ENCODE measurements at places on chromosomes 11 and 22.
A peak's percentile ranks its signal among the peaks of the same experiment; 100 is the strongest.

DNA sequence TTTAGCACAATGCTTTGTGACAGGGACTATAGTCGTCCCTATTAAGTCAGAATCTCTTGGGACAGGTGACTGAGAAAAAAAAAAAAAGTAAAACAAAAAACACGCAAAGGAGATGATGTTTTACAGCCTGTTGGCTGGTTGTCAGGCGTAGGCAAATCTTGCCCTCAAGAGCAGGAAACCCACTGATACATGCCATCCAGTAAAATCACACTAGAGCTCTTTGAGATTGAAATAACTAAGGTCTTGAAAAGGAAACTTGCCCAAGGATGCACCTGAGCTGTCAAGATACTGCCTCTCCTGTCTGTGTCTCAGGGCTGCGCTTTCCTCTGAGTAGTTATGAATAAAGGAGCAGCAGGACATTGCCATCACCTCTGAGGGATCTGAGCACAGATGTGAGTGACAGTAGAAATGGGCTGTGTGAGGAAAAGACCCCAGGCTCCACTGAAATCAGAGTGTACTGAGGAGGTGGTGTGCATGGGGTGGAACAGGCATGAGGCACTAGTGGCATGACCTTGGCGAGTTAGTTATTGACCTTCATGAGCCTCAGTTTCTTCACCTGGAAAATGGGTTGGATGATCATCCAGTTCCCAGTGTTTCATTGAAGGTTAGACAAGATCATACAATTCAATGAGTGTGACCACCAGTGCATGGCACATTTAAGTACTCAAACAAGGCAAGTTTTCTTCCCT is 23.3 kb downstream of the MICAL2 start:
- no peak for DNase-seq

DNA sequence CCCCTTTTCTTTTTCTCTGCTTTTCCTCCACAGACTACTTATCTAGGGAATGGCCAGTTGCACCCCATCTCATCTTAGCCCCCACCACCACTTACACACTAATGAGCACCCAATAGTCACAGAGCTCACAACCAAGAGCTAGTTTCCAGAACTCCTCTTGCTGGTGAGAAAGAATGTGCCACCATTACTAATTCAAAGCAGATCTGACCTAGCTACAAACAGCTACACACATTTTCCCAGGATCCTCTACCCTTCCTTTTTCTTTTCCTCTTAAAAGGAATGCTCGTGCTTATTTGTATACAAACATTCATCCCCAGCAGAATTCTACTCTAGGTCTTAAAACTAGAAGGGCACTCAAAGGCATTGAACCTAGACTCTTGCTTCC is 136.8 kb downstream of the CD44 start:
- no peak for DNase-seq

GRCh38 chr11:114019046-114019445 is 40.5 kb upstream of the ZBTB16 start:
- no peak for DNase-seq

- no peak for DNase-seq
Measured at GRCh38 chr11:100757646-100758045, 70.6 kb downstream of the ARHGAP42 start.

DNA sequence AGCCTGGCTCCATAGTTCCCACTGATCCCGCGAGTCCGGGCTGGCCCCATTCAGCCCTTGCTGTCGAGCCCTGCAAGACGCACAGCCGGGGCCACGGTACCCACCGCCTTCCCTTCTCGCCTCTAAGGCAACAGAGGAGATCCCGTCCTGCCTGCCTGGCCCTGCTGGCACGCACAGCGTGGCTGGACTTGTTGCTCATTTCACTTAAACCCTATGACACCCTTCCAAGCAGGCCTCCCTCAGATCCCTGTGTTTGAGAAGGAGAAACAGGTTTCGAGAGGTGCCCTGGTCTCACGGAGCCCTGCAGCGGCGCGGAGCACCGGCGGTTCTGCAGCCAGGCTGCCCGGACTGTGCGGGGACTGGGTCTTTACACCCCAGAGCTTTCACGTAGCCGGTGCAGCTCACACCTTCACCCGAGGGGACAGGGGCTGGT is 1048.4 kb downstream of the BRD1 start:
- DNase-seq, result no peak

- DNase-seq, result peak; percentile 49
Measured at GRCh38 chr11:108672113-108672512, 7.2 kb downstream of the DDX10 start.

DNA sequence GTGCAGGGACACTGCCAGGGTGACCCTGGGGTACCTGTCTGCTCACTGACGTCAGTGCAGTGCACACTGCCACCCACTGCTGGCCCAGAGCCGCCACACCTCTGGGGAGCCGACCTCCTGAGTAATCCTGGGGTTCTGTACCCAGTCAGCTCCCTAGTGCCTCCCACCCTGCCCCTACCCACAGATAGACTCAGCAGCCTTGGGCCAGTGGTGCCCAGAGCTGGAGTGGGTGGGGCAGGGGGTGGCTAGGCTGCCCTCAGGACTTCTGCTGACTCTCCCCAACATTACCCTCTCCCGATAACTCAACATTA is 5.8 kb downstream of the NRXN2 start:
- DNase-seq, result no peak

- DNase-seq, result no peak
Measured at GRCh38 chr11:74212533-74212932, 41.4 kb downstream of the PPME1 start.

GRCh38 chr11:20762980-20763379 is 93.6 kb downstream of the NELL1 start:
- no peak for DNase-seq

DNA sequence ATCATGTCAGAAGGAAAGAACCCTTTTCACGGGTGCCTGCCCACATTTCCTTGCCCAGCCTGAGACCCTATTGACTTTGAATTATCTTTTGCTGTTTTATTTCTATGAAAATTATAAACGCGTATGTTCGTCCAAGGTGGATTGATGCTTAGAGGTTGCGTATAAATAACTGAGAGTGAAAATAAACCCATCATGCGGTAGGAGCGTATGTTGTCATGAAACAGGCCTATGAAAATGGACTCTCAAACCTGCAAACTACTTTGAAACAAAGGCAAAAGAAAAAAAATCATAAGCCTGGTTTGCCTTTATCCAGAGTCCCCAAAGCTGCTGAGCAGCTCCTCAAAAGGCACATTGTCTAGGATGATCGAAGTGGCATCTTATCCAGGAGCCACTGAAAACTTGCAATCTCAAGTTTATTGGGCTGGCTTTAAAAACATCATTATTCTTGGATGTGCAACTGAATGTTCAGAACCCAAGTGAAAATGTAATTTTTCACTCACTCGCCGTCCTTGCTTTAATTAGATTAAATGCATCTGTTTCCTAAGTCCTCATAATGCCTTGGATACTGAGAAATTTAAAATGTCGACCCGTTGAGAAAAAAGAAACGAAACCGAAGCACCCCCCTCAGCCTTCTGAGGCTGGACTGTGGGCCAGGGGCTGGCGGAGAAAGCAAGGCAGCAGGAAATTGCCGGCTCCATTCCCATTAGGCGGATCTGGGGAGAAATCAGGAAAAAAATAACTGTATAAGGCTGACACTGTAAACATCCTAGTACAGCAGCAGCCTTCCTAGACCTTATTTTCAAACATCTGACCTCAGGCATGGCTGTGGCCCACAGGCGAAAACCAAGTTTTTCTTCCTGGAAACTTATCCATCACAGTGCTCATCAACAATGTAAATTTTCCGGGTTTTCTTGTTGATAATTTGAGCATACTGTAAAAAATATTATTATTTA is 82.9 kb upstream of the PPARA start:
- DNase-seq, result peak; percentile 65

- peak; percentile 18 for DNase-seq
Measured at GRCh38 chr11:72224564-72225410, at the start of gene INPPL1. Gene INPPL1, plus strand, starts transcription at chr11:72224767. Its CDS starts 218 bp downstream, at chr11:72224985.

GRCh38 chr22:22988150-22988549 is 82.2 kb upstream of the GNAZ start:
- DNase-seq, result no peak

DNA sequence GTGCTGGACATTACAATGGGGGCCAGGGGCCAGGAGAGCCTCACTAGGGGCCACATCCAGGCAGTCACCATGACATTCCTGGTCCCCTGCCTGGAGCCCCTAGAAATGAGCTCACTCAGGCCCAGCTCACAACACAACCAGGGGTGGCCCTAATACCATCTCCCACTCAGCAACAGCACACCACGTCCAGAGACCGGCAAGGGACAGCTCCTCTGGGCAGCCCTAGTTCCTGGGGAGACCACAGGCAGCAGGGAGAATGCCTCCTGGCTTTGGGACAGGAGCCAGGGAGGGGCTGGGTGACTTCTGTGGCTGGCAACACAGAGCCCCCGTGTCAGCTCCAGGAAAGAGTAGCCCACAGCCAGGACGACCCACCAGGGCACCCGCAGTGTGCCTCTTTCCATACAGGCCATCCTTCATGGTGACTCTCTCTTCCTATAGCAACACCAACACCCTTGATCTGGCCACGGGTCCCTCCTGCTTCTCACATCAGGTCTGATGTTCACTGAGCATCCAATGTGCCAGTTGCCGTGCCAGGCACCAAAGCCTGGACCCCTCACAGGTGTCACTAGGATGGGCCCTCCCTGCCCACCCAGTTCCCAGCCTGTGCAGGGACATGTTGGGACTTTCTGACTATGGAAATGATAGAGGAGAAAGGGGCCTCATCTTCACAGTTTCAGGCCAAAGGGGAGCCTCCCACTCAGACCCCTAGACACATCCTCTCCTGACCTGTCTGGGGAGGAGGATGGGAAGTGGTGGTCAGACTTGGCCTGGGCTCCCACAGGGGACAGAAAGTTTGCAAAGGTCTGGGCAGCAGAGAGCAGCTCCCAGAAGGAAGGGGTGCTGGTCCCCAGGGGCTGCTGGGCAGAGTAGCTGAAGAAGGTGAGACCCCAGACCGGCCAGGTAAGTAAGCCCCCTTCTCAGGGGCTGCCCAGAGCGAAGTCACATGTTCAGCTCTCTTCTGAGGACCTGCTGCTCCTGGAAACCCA is 43.2 kb downstream of the IGLL5 start:
- DNase-seq, result no peak

DNA sequence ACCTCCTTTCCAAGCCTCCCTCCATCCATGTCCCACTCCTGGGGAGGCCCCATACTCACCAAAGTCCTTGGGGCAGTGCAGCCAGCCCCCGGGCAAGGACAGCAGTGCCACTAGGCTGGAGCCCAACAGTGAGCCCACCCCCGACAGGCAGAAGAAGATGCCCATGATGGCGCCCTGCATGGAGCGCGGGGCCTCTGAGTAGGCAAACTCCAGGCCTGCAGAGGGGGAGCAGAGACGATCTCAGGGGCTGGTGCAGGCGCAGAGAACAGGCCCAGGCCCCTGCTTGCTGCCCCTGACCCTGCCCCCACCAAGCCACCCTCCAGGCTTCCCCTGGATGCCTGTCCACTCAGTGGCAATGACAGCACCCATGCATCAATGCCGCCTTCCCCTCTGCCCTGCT is 13.6 kb downstream of the TMEM132A start:
- no peak for DNase-seq

DNA sequence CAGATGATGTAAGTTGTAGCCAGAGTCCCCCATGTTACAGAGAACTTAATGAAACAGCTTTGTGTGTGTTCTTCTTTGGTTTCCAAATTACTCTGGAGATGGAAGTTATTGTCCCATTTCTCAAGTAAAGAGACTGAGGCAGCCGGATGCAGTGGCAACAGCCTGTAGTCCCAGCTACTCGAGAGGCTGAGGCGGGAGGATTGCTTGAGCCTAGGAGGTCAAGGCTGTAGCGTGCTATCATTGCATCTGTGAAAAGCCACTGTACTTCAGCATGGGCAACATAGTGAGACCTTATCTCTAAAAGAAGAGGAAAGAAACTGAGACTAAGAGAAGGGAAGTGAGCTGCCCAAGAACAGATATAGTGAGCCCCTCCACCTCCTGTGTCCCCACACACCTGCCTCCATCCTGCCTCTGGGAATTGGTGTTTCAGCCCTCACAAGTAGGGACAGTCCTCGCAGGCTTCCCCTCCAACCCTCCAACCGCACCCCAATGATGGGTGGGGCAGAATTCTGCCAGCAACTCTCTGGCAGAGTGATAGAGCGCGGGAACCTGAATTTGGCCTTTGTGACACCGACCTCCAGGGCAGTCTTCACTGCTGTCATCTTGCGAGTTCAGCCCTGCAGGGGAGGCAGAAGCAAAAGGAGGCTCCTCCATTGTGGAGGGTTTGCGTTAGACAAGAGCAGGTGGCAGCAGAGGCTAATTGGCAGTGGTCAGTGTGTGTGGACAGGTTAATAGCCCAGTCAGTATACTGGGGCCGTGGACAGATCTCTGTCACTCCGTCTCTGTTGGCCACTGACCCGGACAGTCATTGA is 1.6 kb downstream of the PDXP start:
- no peak for DNase-seq

DNA sequence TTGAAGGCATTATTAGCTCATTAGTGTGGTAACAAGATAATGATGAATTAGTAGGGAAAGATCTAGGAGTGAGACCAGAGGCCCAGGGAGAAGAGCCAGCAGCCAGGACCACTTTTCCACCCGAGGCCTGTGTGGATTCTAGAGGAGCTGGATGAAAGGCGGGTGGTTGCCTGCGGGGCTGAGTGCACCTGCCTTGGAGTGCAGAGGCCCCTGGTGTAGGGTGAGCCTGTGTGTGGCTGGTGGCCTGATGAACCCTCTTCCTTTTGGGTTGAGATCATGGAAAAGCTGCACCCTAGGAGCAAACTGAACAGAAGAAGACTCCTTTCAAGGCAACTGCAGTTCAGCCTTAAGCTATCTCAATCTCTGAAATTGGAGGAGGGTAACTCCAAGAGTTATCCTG is 5.9 kb upstream of the TP53AIP1 start:
- DNase-seq, result no peak

- DNase-seq, result peak; percentile 51
Measured at GRCh38 chr11:35483131-35483820, 42.1 kb downstream of the PAMR1 start.

- no peak for DNase-seq
Measured at GRCh38 chr11:57463671-57464538, 3.6 kb downstream of the RTN4RL2 start.

- no peak for DNase-seq
Measured at GRCh38 chr11:86664930-86665329, 7.5 kb downstream of the ME3 start.

DNA sequence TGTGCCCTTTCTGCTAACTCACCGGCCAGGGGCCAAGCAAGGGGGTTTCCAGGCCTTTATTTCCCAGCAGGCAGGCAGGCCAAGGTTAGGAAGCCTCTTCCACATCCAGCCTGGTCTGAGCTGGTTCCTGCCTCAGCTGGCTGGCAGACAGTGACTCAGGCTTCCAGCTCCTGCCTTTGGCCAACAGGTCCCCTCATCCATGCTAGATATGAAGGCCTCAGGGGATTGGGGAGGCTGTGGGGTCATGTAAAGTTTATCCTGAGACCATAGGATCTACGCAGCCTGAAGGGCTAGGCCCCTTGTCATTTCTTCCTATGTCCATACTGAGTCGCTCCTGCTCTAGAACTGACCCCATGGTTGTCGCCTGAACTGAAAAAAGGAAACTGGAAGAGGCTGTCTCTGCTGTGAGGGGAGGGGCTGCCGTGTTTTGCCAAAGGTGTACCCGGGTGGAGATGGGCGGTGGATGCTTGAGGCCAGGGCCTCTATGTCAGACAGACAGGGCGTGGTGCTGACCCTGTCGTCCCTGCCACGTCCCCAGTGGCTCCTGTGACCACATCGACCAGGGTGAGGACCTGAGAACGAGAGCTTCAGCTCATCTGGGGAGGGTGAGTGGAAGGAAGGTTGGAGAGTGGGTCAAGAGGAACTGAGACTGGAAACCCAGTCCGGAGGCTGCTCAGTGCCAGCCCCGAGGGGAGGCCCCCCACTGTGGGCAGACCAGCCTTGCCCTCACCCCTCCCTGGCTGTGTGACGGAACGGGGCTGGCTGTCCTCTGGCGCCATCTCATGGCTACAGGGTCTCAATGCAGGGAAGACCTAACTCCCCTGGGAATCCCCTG is 17.0 kb downstream of the P2RY6 start:
- peak; percentile 65 for DNase-seq

- DNase-seq, result peak; percentile 72
Measured at GRCh38 chr11:121023848-121024751, at the start of gene TBCEL. Gene TBCEL, plus strand, starts transcription at chr11:121024102. Its CDS starts 21,589 bp downstream, at chr11:121045691.
